Effector memory CD4-positive, alpha-beta T cell (primary cell): ENCODE measurements at places on chromosomes 3 and 15.

DNA sequence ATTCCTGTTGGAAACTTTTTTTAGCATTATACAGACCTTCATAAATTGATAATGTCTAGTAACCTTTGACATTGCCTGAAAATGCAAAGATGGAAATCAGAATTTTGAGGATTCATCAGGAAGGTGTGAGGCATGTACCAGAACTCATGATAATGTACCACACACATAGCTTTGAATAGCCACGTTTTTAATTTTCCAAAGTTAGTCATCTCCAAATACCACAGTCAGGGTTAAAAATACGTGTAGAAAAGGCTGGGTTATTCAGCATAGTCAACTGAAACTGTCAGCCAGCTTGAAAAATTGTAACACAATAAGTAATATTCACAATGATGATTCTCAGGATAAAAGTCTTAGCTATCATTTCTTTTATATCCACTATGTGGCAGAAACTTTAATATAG, 102.0 kb upstream of the THRB start:
- no peak for DNase-seq

DNA sequence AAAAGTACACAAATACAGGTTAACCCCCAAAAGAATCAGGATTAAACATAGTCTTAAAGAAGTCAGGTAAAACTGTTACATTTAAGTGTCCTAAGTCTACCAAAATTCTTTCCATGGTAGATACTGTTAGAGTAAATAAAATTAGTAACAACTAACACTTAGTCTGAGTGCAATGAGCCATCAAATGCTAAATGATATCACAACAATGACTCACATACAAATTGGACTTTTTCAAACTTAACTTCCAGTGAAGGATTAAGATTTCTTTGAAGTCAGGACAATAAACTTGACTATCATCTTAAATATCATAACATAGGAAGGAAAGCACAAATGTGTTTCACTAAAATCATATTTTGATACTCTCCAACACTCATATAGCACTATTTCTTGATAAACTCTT, 43.9 kb downstream of the ZNF148 start:
- no peak for DNase-seq

DNA sequence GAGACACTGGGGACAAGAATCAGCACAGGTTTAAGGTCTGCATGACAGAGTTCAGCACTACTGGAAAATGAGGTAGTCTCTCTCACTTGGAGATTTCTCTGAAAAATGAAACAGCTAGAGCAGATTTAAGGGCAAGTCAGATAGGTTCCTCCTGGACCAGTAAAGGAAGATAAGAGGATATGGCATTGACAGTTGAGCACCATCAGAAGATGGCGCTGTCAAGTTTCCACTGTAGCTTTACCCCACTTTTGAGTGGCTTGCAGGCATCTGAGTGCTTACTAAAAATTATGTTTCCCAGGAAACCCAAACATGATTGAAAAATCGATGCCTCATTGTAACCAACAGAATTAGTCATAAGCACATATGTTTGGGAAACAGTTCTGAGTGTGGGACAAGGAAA, 407.2 kb upstream of the UBE2E2 start:
- no peak for DNase-seq

GRCh38 chr3:164687211-164687610, 391.1 kb downstream of the SI start:
- DNase-seq: no peak

- DNase-seq: no peak
These were observed 16.1 kb downstream of the TNIK start for GRCh38 chr3:171444001-171444690.

- peak; percentile 61 for DNase-seq
These were observed 4.2 kb downstream of the ACOX2 start for GRCh38 chr3:58532794-58533220.

DNA sequence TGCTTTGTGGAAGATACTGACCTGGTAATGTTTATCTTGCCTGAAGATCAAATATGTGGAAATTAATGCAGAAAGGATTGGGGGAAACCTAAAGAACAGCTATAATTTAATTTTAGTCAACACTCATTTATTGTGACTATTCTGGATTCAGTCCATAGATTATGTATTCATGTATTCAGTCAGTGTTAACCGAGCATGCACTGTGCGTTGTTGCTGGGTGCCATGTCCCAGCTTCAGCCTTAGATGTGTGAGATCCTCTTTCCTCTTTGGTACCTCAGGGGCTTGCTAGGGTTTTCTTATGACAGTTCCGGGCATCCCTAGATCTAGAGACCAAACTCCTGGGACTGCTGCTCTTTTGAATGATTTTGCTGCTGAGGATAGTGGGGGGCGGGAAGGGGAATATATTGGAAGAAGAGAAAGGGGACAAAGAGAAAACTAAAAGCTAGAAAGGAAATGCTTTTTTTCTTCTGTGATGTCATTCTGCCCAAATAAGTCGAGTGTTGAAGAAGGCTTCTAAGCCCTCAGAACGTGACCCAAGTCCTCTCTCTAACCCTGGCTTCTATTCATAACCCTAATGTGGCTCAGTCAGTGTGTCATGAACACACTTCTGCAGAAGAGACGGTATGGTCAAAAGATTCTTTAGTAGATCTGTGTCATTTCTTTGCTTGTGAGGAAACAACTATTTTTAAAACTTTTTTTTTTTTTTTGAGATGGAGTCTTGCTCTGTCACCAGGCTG, 33.5 kb downstream of the STARD9 start:
- no peak for DNase-seq

- no peak for DNase-seq
These were observed 117.3 kb downstream of the RPL22L1 start for GRCh38 chr3:170752571-170753155.

- DNase-seq: no peak
These were observed 2.3 kb upstream of the TYRO3 start for GRCh38 chr15:41556677-41557076.

GRCh38 chr3:194592798-194593752, 40.1 kb downstream of the TMEM44 start:
- no peak for DNase-seq

GRCh38 chr3:40680685-40681657, 156.2 kb downstream of the ZNF621 start:
- no peak for DNase-seq

DNA sequence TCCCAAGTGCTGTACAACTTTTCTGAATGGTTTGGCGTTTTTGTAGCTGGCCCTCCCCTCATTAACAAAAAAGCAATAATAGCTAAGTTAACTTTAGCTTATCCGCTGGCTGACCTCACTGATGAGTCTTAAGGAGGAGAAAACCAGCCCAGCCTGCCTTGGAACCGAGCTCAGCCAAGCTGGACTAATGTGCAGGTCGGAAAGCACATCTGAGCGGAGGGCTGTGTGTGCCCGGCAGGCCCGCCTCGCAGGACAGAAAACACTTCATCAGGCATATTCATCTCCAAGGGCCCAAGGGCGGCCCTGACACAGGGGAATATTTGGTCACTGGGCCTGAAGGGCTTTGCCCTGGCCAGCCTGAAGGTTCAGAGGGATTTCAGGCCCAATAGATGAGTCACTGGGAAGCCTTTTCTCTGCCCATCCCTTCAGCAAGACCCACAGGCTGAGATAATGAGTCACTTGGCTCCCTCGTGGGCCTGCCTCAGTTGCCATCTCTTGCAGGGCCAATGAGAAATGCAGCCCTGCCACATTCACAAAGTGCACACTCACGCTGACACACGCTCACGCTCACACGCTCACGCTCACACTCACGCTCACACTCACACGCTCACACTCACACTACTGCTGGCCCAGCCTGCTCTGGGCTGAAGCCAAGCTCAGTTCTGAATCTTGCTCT, 75.1 kb downstream of the SLC12A8 start:
- DNase-seq: no peak

DNA sequence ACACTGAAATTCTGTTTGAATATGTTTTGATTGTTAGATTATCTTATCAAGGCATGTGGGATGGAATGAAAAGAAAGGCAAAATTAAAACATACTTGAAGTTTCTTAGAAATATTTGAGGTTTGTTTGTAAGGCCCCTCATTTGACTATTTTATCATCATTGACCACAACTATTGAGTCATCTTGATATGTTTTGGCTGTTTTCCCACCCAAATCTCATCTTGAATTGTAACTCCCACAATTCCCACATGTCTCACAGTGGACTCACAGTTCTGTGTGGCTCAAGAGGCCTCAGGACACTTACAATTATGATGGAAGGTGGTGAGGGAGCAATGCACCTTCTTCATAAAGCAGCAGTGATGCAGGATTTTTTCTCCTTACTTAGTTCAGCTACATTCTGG, 917.1 kb downstream of the PLOD2 start:
- no peak for DNase-seq

DNA sequence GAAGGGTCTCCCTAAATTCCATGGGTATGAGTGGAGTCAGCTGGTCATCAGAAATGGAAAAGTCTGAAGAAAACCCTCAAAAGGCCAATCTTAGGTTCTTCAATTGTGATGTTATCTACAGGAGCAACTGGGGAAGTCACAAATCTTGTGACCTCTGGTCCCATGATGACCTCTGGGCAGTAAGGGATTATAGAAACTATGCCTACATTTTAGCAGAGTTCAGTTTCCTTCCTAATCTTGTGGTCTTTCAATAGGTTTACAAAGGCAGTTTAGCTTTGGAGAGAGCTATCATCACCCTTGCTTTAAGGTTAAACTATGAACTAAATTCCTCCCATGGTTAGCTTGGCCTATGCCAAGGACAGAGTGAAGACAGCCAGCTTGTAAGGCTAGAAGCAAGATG, 225.1 kb downstream of the DPH6 start:
- no peak for DNase-seq

GRCh38 chr3:166900866-166901577, 479.1 kb downstream of the ZBBX start:
- DNase-seq: no peak

- no peak for DNase-seq
These were observed 4.6 kb upstream of the TPRG1 start for GRCh38 chr3:189167027-189167766.

- no peak for DNase-seq
These were observed 22.5 kb upstream of the BFSP2 start for GRCh38 chr3:133377396-133377795.

- DNase-seq: no peak
These were observed 106.5 kb upstream of the SLC4A7 start for GRCh38 chr3:27590437-27591298.

- no peak for DNase-seq
These were observed 22.5 kb downstream of the CNTN3 start for GRCh38 chr3:74591946-74592345.

- no peak for DNase-seq
These were observed 105.2 kb upstream of the RNF7 start for GRCh38 chr3:141632779-141633374.

DNA sequence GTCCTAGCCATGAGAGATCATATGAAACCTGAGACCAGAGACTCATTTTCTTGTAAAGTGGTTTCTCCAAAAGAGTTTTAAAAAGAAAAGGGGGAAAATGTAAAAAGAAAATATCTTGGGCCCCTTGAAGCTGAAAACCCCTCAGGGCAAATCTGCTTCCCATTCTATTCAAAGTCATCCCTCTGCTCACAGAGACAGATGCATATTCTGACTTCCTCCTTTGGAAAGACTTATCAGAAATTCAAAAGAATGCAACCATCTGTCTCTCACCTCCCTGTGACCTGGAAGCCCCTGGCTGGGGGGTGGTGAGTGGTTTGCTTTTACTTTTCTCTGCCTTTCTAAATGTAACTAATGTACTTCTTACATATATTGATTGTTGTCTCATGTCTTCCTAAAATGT, 1154.8 kb downstream of the NSUN3 start:
- DNase-seq: no peak

- no peak for DNase-seq
These were observed 202.1 kb downstream of the TP63 start for GRCh38 chr3:189833266-189833665.

DNA sequence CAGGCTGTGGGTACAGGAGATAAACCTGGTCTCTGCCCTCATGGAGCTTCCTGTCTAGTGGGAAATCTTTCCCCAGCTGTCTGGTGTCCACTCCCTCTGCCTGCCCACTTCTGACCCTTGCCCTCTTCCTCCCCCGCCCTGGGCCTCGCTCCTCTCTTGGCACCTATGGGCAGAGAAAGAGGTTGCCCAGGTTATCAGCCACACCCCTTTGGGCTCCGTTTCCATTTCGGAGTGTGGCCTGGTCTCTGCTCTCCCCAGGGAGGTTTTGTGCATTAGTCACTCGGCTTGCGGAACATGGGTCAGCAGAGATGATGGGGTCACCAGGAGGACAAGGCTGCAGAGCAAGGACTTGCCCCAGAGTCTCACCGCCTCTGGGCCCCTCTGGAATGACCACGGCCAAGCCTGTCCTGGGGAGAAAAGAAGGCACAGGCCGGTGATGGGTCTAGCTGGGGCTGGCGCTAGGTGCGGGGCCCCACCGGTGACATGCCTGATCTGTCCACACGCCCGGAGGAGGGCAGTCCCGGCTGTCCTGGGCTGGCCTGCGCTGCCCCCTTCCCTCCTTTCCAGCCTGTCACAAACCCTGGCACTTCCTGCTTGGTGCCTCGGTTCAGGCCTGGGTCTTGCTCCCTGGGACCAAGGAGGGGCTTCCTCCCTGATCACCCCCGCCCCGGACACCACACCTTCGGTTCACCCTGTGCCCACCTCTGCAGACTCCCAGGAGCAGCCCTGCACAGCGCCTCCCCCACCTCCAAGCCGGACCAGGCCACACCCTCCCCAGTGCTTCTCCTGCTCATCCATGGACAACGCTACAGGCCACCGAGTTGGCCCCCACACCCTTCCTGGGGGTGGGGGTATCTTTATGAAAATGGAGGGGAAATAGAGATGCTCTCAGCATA, 35.6 kb upstream of the MUC4 start:
- no peak for DNase-seq

GRCh38 chr3:158463556-158463955, 107.4 kb upstream of the MLF1 start:
- DNase-seq: no peak

- DNase-seq: no peak
These were observed 48.8 kb downstream of the MESD start for GRCh38 chr15:80940851-80941250.

- no peak for DNase-seq
These were observed 88.7 kb downstream of the GPR156 start for GRCh38 chr3:120196333-120196732.

DNA sequence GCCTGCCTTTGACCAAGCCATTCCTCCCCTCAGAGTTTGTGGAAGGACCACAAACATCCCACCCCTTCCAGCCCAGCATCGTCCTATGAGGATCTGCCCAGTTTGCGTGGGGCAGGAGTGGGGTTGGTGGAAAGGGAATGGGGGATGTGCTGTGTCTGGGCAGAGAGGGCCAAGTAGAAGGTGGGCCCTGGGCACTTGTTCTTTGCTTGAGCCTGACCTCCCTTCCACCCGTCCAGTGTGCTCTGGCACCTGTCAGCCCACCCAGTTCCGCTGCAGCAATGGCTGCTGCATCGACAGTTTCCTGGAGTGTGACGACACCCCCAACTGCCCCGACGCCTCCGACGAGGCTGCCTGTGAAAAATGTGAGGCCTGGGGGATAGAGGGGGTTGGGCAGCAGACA, 10.3 kb downstream of the SPINT1 start:
- DNase-seq: no peak
